ENCODE measurements at places on chromosomes 2 and 18.

DNA sequence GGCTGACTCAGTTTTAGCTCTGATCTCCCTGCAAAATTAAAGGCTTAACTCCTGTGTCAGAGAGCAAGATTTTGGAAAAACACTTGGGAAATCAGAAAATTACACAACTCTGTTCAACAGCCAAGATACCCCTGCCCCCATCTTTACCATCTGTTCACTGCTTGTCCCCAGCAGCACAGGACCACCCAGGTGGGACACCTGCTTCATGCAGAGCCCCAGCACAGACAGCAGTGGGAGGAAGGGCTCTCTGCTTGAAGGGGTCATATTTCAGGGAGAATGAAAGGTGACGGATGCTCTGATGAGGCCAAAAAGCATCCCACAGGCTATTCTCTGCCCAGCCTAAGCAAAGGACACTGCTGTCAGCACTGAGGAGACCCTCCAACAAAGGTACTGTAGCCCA lies 584.6 kb upstream of the KLHL29 start:
- DNase-seq = no peak

DNA sequence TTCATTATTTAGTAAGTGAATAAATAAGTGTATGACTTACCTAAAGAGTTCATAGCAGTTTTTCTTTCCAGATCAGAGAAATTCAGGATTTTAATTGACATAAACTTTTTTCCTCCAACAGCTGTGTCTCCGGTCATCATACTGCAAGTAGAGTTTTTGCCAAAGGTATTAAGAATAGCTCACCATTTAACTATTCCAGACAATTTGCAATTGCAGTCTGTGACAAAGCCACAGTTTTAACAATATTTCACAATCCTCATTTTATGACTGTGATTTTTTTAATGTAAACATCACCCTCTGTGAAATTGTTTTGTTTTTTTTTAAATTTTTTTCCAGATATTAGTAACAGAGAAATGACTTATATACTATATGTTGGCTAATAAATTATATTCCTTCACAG lies 199.1 kb downstream of the TRIB2 start:
- DNase-seq = no peak

DNA sequence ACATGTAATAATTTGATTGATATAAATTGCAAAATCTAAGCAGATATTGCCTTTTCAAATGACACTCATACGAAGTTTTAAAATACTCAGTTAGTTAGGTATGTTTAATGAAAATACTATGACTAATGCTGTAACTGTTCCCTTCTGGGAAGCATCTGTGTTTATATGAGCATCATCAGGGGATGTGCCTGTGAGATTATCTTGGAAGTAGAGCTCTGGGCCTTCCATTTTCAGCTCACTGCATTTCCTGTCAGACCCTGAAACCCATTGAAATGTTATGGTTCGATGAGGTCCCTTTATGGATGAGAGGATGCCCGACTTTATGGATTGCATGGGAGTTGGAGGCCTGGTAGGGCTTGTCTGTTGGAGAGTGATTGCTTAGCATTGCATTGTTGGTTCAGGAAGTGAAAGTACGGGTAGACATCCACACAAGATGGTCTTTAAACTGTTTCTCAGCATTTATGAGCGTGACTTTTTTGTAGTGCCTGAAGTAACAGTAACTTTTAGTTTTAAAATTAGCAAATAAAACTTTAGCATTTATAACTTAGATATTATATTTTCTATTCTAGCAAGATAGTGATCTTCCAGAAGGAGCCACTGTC lies 28.7 kb downstream of the ELP2 start:
- DNase-seq = no peak

DNA sequence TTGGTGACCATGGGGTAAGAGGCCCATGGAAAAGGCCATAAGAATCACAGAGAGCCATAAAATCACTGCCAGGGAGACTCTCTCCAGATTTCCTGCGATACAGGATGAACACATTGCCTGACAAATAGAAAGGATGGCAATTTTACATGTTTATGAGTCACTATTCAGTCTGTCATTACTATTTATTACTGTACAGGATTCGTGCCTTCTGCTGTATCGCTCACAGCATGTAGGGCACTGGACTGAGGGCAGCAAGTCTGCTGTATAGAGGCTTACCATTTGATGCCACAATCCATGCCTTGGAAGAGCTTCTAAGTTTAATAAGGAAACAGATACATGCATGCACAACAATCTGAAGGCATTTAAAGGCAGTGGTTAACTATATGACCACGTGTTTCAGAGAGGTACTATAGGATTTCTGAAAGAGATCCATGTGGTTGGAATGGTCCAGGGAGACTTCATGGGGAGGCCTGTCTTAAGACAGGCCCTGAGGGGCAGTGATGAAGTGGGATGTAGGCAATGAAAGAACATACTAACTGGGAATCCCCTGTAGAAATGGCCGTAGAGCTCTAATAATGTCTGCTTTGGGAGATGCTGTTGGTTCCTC lies 702.4 kb upstream of the RAB6C start:
- no peak for DNase-seq

GRCh38 chr2:32962690-32963089 lies 15.9 kb downstream of the LTBP1 start:
- no peak for DNase-seq

GRCh38 chr2:192029089-192029488 lies 165.6 kb downstream of the TMEFF2 start:
- no peak for DNase-seq

DNA sequence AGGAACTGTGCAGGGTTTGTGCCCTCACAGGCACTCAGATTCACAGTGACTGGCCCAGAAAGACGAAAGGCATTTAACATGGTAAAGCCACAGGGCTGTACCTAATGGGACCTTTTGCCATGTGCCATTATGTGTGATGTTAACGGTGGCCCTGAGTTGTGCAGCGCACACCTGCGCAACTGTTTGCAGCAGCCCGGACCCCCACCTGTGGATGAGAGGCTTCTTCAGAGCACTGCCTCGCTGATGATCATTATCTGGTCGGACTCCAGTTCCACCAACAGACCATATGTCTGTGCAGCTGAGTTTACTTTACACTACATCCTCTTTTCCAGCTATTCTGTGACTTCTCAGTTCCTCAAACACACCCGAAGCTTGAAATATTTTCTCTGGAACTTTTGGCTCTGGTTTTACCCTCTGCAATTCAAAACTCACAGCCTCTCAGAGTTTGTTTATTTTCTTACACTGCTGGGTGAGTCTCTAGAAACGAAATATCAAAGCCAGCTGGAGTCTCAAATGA lies 35.6 kb upstream of the UBE2F start:
- no peak for DNase-seq

GRCh38 chr18:71114550-71115210 lies 825.8 kb downstream of the SOCS6 start:
- DNase-seq = no peak

GRCh38 chr2:46956981-46957531 lies 41.5 kb upstream of the MCFD2 start:
- no peak for DNase-seq

- no peak for DNase-seq
These were observed 32.4 kb downstream of the INPP4A start for GRCh38 chr2:98477036-98477435.

- DNase-seq = no peak
These were observed 183.8 kb downstream of the LRATD1 start for GRCh38 chr2:14816069-14817060.

- no peak for DNase-seq
These were observed 5.6 kb upstream of the HDAC4 start for GRCh38 chr2:239406316-239406995.

GRCh38 chr18:26568926-26569665 lies 20.7 kb upstream of the KCTD1 start:
- no peak for DNase-seq

DNA sequence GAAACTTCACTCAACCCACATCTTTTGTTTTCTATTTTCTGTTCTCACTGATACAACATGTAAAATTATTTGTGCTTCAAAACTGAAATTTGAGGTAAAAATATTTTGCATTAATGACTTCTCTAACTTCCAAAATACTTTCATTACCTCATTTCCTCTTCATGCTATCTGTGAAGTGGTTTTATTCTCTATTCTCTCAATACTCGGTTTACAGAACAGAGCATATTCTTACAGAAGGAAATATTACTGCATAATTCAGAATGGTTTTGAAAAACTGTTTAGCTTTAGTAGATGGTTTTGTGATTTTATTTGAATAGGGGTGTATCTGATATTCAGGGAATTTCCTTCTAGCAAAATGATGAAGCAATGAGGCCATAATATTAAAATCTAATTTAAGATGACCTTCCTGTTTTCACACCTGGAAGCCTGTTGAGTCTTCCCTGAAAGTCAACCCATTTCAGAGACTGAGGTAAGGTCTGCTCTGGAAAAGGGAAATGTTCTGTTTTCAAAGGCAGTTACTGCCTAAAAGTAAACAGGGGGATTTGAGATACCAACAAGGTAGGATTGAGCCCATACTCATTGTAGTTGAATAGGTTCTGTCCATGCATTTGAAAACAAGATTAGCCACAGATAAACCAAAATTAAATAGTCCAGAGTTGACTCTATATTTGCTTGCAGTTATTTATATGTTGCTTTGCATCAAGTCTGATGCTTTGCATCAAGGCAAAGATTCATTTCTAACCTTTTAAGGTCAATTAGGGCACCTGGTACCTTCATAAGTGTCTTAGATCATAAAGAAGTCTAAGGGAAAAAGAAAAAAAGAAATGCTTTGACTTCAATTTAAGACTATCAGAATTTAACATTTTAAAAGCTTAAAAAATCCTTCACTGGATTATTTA lies 50.8 kb upstream of the PEX13 start:
- DNase-seq = no peak

DNA sequence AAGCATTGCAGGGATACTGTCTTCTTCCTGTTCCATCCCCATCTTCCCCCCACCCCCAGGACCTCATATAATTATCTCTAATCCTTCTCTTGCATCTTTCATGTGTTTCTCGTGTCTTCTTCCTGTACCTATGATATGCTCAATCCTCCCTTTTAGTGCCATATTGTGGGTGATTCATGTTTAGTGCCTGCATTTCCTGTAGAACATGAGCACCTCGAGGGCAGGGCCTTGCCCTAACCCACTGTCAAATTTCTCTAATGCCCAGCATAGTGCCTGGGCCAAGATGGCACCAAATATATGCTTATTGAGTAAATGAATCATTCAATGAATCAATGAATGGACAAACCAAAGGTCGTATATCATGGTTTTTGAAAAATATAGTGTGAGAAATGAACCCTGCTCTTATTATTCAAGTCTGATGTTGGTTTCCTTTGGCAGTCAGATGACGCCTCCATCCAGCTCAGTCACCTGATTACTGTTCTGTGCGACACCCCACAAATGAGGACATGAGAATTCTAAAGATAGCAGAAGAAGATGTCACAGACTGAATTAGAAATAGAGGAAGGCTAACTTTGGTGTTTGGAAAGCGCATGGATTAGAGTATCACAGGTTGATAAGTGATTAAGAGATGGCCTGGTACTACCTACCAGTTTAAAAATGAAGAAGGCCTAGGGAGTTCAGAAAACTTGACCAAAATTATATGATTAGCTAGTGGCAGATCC lies 278.4 kb downstream of the PRKCE start:
- DNase-seq = no peak

DNA sequence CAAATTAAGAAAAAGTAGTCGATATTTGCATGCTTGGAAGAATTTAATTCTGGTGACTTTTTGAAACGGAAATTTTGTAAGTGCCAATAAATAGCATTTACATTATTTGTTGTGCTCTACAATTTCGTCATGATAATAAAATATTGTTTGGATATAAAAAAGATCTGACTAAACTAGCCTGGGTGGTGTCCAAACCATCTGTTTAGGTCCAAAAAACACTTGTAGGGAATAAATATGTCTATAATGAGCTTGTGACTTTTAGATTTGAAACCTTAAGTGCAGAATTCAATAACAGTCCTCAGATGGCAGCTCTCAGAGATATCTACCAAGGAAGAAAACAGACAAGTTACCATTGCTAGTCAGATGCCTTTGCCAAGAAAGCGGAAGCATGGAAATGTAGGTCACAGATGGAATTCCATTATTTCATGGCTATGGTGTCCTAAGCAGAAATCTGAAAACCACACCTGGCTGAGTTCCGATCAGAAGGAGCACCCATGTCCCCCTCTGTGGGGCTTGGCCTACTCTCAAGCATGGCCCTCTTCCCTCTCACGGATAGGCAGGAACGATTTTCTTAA lies 731.1 kb downstream of the RNF144A start:
- no peak for DNase-seq

DNA sequence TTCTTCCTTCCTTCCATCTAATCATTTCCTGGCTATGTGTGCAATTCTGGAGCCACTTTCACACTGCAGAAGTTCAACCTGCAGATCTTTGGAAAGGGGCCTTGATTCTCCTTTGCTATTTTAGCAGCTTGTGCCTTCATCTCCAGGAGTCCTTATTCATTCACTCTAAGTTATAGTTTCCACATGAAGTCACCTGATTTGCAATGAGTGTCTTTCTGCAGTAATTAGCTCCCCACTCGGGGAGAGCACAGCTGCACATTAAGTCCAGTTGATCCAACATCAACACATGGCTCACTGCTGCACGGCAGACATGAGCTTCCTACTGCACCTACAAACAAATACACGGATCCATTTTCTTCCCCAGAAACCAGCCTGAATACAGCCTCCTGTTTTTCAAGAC lies 323.1 kb upstream of the TNP1 start:
- DNase-seq = no peak

DNA sequence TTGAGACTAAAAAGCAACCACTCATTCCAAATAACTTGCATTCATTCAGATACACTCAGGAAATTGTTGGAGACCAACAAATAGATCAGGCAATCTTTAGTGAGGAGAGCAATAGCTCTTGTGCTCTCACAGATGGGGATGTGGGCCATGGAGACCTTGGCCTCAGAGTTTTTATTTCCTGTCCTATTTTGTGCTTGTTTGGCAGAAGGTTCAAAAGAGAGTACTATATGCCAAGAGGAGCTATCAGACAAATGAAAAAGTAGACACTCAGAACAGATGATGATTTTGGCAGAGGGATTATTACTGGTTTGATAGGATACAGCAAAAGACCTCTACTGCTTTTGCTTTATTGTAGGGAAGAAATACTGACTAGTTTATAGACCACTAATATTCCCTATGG lies 230.2 kb downstream of the KCNE4 start:
- no peak for DNase-seq

DNA sequence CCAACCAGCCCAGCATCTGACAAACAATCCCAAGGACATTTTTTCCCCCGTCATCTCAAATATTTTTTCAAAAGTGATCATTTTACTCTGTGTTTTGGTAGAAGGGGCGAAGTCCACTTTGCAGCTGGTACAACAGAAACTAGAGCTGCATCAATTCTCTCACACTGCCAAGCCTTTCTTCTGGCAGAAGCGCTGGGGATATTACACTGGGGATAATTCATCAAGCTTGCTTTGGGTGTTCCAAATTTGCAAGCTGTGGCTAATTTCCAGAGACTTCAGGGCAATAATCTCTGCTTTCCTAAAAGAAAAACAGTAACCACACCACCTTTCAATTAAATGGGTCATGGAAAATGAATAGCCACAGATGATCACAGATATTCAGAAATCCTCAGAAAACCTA lies 238.3 kb downstream of the SLC8A1 start:
- no peak for DNase-seq
